Stimulated activated CD4-positive, alpha-beta T cell treated with anti-CD3 and anti-CD28 coated beads, TNF-alpha, amount 100 ng/mL, for 1 hour (primary cell): ENCODE measurements at places on chromosomes 11 and 22.

- DNase-seq = no peak
Observed at GRCh38 chr11:95895815-95896214, 28.1 kb downstream of the MTMR2 start.

- no peak for DNase-seq
Observed at GRCh38 chr22:38866024-38866398, 6.0 kb downstream of the CBX6 start.

DNA sequence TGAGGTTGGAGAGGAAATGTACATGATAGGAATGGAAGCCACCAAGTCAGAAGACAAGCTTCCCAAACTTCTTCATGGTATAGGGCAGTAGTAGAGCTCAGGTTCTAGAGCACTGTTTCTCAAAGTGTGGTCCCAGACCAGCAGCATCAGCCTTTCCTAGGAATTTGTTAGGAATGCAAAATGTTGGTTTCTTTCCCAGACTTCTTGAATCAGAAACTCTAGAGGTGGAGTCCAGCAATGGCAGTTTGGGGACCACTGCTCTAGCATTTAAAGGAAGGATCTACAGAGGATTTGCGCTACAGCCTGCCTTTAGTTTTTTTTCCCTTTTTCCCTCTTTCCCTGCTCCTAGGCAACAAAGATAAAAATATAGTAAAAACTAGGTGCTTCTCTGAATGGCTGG is 17.0 kb upstream of the MMP12 start:
- no peak for DNase-seq

- DNase-seq = no peak
Observed at GRCh38 chr11:19311308-19312030, 70.7 kb upstream of the E2F8 start.

DNA sequence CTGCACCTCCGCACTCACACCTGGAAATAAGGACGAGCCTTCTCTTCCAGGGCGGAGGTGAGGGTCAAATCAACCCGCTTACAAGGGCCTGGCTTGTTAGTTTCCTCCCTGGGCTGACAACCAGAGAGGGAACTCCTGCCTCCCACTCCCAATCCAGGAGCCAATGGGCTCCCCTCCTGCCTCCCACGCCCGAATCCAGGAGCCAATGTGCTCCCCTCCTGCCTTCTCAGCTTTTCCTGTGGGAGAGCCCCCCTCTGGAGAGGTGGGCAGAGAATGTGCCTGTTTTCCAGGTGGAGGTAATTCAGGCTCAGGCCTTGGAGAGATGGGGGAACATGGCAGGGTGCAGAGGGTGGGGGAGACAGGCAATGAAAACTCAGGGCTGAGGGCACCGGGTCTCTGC is 53.7 kb upstream of the TTLL12 start:
- no peak for DNase-seq

GRCh38 chr11:57255618-57256017 is 18.6 kb upstream of the APLNR start:
- DNase-seq = no peak

- no peak for DNase-seq
Observed at GRCh38 chr11:46658259-46658658, 40.9 kb downstream of the ATG13 start.

- no peak for DNase-seq
Observed at GRCh38 chr11:61739966-61740365, 12.5 kb upstream of the MYRF start.

DNA sequence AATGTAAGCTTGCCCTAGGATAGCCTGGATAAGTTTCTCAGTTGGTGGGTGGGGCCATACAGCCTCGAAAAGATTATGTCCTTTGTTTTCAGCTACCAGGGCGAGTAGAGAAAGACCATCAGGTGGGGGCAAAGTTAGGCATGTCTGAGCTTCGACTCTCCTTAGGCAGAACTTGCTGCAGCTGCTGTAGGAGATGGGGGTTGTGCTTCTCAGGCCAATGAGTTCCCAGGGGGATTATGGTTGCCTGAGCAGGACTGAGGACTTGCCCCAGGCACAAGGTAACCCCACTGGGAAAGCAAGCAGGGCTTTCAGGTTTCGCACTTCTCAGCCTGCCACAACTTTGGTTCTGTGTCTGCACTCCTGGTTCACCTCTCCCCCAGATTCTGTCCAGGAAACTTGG is 173.4 kb upstream of the SESN3 start:
- no peak for DNase-seq

GRCh38 chr11:134691295-134691873 is 279.3 kb upstream of the B3GAT1 start:
- DNase-seq = no peak

GRCh38 chr11:12469451-12469850 is 92.1 kb downstream of the PARVA start:
- no peak for DNase-seq

GRCh38 chr11:117950301-117950700 is 21.1 kb upstream of the TMPRSS13 start:
- DNase-seq = no peak

GRCh38 chr11:43748095-43748494 is 67.6 kb downstream of the HSD17B12 start:
- no peak for DNase-seq

DNA sequence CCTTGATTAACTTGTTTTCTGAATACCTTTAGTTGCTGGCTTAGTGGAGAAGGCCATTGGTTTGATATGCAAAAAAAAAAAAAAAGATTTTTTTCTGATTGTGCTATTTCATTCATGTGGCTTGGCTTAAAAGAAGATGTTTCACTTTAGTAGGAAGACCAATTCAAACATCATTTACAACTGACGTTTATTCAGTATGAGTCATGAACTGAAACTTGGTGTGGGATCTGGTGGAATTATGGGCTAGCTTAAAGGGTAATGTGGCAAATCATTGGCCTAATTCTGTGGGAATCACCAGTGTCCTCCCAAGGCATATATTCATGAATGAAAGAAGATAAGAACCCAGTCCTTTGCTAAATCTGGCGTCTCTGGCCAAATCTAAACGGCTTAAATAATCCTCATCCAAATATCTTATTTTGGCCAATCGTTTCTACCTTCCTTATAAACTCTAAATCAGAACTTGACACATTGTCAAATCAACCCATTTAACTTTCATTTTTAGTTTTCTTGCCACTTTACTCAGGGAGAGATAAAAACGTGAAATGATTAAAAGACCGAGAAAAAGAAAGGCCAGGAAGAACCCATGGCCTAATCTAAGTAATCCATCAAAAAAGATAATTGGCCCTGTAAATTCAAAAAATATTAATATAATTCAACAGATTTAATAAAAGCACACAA is 77.0 kb downstream of the DDIAS start:
- no peak for DNase-seq

DNA sequence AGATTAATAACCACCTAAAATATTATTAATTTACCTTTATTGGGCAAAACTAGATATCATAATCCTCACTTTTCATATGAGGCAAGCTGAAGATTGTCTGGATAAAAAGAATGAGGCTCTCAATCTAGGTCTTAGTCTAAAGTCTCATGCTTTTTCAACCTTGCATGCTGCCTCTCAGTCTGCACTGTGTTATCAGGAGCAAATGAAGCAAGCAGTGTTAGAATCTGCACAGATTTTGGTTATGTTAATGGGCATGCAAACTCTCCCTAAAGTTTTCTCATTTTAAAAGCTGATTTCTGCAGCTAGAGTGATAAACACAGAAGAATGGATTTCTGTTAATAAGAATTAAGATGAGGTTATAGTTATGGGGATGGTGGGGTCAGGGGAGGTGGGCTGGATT is 350.7 kb upstream of the C11orf87 start:
- no peak for DNase-seq

- no peak for DNase-seq
Observed at GRCh38 chr11:126660321-126660720, 304.8 kb downstream of the ST3GAL4 start.

- DNase-seq = no peak
Observed at GRCh38 chr22:39297490-39298240, 21.8 kb downstream of the RPL3 start.

DNA sequence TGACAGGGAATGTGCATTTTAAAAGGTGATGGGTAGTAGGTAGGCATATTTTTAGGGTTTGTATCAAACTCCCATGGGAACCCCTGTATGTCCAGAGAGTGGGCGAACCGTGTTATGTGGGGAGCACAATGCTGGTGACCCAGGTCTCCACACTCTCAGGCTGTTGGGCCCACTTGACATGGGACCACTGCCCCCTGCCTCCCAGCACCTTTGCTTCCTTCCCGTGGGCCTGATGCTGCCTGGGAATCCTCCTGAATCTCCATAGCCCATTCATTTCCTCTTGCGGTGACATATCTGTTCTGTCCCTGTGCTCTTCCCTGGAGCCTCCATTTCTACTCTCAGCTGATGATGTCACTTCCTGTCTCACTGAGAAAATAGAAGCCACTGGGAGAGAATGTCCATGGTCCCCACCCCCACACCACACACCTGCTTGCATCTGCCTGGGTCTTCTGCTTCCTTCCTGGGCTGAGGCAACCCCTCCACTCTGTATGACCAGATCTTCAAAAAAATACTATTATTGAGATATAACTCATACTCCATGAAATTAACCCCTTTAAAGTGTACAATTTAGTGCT is 55.8 kb upstream of the THY1 start:
- no peak for DNase-seq

DNA sequence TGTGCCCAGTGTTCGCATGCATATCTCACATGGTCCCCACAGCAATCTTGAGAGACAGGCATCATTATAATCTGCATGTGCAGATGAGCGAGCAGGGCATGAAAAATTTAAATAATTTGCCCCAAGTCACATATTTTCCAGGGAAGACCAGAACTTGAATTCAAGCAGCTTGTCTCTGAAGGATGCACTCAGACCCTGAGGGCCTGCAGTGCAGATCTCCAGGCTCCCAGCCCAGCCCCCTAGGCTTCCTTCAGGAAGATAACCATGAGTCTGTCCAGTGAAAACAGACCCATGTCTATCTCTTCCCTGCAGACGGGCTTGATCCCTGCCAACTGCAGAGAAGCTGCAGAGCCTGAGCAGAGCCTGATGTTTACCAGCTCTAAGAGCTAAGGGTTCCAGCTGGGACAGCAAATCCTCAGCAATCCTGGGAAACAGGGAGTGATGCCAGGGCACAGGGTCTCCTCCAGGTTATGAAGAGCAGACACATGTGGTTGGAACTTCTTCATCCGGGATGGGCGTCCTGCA is 55.1 kb downstream of the NAV2 start:
- DNase-seq = no peak

- DNase-seq = no peak
Observed at GRCh38 chr11:47982616-47983015, 2.3 kb downstream of the PTPRJ start.
